ENCODE measurements at places on chromosomes 3 and 15.

- no peak for DNase-seq
These were observed 114.3 kb downstream of the LIPC start for GRCh38 chr15:58546066-58546591.

DNA sequence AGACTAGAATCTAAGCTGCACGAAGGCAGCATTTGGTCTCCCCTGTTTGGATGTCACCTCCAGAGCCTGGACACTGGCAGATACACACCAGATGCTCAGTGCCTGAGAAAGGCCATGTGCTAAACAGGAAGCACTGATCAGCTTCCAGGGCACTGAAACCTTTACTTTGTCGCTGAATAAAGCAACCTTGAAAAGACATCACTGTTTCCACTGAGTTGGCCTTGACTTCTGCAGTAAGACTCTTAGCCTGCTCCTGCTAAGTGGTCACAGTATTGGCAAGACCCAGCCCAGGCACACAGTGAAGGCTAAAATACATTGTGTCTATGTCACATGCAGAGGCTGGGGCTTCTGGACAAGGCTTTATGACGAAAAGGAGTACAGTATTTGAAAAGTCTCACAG is 104.3 kb upstream of the ICE2 start:
- peak; percentile 30 for DNase-seq

GRCh38 chr3:11705049-11705448 is 61.3 kb upstream of the VGLL4 start:
- peak; percentile 11 for DNase-seq

- DNase-seq, result no peak
These were observed 100.6 kb downstream of the OXNAD1 start for GRCh38 chr3:16365491-16366128.

DNA sequence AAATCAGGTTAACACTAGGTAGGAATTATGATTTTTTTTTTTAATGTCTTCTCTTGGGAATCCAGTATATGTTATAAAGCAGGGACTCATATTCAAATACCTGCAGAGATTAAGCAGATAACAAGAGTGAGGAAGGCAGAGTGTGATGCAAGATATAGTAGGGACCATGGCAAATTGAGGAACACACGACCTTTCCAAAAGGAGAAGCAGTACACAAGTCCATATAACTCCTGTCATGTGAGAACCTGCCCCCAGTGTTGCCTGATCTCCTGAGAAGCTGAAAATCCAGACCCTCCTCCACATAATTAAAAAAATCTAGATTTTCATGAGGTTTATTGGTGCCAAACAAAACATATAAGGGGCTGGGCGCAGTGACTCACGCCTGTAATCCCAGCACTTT is 3.6 kb downstream of the RFC4 start:
- DNase-seq, result no peak

GRCh38 chr15:38695249-38696108 is 130.9 kb upstream of the RASGRP1 start:
- DNase-seq, result no peak

DNA sequence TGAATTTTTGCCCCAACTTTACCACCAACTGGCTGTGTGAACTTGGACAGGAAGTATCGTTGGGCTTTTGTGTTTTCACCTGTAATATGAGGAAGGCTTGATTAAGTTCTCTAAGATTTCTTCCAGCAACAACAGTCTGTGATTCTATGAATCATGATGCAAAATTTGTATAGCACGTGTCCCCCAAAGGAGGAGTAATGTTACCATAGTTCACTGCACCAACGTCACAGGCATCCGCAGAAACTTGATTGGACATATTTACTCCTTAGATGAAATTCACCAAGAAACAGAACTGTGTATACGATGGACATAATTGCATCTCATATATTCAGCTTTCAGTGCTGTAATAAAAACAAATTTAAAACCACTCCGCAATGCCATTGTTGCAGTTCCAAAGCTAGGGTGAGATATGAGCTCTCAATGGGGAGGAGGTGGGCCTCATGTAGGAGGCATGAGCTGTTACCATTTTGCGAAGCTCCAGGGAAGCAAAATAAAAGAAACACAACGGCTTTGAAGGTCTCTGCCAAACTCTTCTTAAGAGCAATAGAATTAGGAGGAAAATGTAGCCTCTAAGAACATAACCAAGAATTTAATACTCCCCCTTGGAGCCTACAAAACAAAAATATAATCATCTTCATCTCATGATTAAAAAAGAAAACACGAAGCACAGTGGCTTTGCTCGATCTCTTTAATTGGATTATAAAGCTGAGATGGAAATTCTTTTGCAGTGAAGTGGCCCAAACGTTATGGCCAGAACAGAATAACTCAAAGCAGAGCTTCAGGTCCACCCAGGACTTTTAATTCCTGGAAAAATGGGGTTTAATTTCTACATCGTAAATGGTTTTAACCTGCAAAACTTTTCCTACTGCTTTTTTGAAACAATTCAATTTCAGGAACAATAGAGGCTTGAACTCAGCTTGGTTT is 80.7 kb downstream of the CHST2 start:
- DNase-seq, result no peak

- DNase-seq, result no peak
These were observed 7.7 kb downstream of the IGDCC4 start for GRCh38 chr15:65414841-65415621.

Data from CD4-positive, alpha-beta T cell treated with Interleukin-17A for 4 hours (primary cell).